ENCODE measurements at places on chromosomes 3 and 15.

DNA sequence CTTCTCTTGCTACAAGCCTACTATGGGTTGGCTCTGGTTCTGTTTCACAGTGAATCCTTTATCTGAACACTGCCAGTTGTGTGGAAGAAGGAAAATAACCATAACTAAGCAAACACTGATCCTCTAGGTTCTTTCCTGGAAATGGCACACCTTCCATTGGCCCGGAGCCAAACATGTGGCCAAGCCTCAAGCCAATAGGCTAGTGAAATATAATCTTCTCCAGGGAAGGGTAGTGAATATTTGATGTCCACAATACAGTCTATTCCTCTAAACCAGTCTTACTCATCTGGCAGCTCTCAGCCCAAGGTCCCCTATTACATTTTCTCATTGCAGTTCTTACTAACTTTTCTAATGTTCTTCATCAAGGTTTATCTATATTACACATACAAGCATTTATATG is 921.3 kb downstream of the TUSC7 start:
- DNase-seq = peak; percentile 46

DNA sequence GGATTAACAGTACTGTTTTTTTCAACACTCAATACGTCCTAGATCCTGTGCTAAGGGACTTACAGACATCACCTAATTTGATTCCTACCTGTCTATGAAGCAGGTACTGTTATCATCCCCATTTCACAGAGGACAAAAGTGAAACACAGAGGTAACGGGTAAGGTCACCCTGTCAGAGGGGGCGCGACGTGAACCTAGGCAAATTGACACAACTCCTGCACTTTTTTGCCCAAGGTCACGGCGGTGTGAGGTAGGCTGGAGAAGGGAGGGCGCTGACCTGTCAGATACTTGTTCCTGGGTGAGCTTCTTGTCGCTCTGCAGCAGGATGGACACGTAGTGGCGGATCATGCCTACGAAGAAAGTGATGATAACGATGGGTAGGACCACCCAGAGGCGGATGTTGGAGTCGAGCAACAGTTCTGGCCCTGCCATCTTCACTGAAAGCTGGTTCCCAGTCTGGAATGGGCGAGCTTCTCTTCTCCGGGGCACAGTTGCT is 363 bp downstream of the EMC3 start:
- DNase-seq = no peak

- no peak for DNase-seq
Measured at GRCh38 chr3:192843723-192844485, 73.8 kb downstream of the MB21D2 start.

GRCh38 chr3:175397372-175397771 is 538.2 kb downstream of the NAALADL2 start:
- DNase-seq = no peak

GRCh38 chr15:57892181-57892580 is 173.3 kb downstream of the ALDH1A2 start:
- no peak for DNase-seq

Measured in NCI-H187 (cell line).